ENCODE measurements at places on chromosomes 16 and 17.

GRCh38 chr17:61414141-61414935 is 14.7 kb downstream of the TBX2 start:
- DNase-seq = no peak

GRCh38 chr16:68907781-68908181 is 64.5 kb downstream of the TANGO6 start:
- DNase-seq = no peak

DNA sequence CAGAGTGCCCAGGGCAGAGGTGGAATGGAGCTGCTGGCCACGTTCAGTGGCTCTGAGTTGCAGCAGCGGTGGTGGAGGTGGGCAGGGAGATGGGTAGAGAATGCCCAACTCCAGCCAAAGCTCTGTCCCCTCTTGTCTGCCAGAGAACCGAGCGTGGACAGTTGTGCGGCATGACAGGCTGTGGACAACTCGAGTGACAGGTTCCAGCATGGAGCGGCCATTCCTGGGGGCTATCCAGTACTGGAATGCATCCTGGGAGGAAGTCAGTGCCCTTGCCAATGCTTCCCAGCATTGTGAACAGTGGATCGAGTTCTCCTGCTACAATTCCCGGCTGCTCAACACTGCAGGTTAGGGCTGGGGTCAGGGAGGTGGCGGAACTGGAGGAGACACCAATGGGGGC is 8.3 kb downstream of the CNTNAP1 start:
- DNase-seq = no peak

GRCh38 chr17:72501404-72502370 is 380.9 kb downstream of the SOX9 start:
- DNase-seq = no peak

DNA sequence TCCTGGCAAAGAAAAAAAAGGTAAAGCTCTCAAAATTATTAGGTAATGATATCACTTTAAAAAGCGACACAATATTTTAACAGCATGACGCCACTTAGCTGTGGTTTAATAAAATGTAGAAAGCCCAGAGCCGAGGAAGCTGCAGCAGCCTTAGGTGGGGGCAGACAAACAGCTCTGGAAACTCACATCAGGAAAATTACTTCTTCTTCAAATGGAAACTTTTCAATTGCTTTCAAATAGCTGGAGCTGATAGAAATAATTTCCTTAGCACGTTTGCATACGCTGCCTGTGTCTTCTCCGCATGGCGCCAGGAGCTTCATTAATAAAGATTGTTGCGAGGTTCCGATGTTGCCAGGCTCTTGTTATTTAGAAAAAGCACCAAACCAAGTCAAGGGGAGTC is 835.3 kb upstream of the EEF2KMT start:
- no peak for DNase-seq

DNA sequence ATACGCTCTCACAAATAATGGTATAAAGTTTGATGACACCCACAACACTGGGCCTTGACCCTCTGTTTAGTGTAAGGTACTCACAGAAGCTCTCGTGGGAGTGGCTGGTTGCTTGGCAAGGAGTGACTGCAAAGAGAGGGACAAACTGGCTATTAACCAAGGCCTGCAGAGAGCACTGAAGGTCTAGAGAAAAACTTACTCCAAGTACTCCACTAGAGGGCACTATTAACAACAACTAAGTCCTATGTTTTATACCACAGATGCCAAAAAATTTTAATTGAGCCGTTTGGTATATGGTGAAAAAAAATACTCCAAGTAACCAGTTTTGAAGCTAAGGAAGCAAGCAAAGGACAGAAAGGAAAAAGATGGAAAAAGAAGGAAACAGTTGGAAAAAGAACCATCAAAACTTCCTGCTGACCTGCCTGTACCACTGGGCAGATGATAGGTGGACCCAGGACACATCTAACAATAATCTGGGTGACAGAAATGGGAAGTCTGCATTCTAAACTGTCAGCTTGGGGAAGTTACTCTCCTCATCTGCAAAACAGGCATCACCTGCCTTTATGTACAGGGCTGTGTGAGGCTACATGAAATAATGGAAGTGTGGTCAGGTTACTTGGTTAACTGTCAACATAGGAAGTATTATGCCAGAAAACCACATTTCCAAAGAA is 23.2 kb downstream of the DYNC1LI2 start:
- DNase-seq = peak; percentile 81

- peak; percentile 80 for DNase-seq
Measured at GRCh38 chr16:89256651-89257254, 39.2 kb downstream of the ZNF778 start.

DNA sequence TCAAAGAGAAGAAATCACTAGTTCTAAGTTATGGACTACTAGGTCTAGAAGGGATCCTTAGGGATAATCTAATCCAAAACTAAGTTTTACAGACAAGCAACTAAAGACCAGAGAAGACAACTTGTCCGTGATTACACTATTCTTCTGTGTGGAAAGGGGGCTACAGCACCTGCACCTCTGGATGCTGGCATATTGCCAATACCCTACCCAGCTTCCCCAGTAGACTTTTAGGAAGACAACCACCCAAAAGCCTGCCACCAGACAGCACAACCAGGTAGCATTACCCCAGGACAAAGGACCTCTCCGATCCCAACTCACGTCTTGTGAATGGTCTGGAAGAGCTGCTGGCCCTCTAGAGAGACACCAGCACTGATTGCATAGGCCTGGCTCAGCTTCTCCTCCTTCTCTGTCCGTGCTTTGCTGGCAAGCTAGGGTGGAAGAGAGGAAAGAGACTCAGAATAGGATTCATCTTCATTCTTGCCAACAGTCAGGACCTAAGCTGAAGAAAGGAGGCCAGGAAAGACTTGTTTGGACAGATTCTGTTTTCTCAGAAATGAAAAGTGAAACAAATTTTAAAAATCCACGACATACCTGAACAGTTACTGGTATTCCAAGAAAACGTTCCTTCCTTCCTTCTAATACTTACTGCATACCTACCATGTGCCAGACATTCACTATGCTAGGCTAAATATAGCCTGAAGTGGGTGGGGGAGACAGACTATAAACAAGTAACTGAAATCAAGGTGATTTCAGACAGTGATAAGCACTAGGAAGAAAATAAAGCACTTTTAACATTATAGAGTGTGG is 25.3 kb upstream of the TMEM101 start:
- no peak for DNase-seq

GRCh38 chr17:74939534-74939933 is 3.8 kb downstream of the OTOP3 start:
- DNase-seq = no peak

GRCh38 chr17:9521062-9521461 is 54.6 kb downstream of the STX8 start:
- DNase-seq = no peak

- no peak for DNase-seq
Measured at GRCh38 chr17:67867591-67867990, 42.3 kb downstream of the BPTF start.

DNA sequence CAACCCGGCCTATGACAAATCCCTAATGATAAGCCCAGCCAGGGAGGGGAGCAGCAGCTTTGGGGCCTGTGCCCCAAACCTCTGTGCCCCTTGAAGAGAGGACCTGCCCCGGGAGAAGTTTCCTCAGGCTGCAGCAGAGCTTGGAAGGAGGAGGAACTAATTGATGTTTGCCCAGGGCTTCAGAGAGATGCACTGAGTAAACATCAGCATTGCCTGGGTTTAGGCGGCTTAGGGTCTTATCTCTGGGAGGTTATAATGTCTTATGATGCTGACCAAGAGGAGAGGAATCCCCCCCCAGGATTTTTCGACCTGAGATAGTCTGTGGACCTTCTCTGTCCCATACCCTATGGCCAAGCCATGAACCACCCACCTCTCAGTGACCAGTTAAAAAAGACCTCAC is 148.7 kb upstream of the SDK2 start:
- no peak for DNase-seq

GRCh38 chr17:16258901-16259300 is 41.9 kb downstream of the PIGL start:
- no peak for DNase-seq

GRCh38 chr16:85570735-85571562 is 42.2 kb upstream of the GSE1 start:
- no peak for DNase-seq

DNA sequence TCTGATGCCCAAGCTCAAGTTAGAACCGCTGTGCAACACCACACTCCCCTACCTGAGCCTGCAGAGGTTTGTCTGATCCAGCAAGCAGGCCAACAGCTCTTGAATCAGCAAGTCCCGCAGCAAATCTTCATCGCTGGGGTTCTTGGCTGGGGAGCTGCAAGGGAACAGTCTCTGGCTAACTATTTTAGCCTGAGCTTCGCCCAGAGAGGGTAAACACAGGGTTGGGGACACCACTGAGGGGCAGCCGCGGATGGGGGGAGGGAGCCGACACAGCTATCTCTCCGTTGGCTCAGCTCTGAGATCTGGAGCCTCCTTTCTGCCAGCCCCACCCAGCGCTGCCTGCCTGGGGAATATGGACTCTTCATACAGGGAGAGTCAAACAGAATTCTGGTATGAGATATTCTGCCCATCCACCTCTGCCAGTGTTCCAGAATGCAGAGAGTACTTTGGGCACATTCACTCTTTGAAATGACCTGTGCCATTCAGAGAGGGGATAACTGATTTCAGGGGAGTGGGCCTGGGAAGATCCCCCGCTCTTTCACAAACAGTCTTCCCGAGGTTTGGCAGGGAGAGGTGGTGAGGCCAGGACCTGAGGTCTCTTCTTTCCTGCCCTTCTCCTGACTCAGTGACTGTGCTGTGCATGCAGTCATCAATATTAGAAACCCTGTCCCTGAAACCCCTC is 7.4 kb downstream of the GIP start:
- DNase-seq = no peak

DNA sequence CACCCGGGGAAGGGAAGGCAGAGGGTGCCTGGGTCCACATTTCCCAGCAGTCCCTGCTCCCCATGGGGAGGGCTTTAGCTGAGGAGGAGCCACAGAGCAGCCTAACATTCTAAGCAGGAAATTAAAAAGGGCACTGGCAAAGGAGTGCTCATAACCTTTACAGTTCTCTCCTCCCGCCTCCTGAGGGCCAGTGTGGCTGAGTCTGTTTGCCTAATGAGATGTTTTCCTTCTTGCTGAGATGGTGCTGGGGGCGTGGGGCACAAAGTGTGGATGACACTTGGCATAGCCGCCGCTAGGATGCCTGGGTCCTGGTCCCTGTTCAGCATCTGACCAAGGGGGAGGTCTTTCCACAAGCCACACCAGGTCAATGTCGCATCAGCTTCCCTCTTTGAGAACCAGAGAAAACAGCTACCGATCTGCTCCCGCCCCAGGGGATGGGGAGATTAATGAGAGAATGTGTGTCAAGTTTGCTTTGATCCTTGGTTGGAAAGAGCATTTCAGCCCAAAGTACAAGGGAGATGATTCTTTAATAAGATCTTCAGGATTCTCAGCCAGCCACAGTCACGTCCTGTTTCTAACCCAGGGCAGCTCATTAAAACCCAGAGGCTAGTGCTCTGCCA is 5.8 kb downstream of the KIF18B start:
- DNase-seq = no peak

DNA sequence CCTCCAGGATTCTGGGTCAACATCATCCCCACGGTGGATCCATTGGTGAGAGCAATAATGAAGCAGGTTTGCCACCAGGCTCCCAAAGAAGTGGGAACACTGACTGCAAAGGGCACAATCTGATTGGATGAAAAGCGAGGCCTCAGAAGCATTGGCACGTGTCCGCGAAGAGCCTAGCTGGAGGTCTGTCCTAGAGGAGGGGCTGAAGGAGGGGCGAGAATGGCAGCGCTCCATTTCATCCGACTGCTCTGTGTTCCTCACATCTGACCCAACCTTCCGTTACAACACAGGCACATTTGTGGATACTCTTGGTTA is 79.9 kb downstream of the MRC2 start:
- DNase-seq = no peak

GRCh38 chr17:39716879-39717536 is 13.3 kb downstream of the MIEN1 start:
- no peak for DNase-seq

DNA sequence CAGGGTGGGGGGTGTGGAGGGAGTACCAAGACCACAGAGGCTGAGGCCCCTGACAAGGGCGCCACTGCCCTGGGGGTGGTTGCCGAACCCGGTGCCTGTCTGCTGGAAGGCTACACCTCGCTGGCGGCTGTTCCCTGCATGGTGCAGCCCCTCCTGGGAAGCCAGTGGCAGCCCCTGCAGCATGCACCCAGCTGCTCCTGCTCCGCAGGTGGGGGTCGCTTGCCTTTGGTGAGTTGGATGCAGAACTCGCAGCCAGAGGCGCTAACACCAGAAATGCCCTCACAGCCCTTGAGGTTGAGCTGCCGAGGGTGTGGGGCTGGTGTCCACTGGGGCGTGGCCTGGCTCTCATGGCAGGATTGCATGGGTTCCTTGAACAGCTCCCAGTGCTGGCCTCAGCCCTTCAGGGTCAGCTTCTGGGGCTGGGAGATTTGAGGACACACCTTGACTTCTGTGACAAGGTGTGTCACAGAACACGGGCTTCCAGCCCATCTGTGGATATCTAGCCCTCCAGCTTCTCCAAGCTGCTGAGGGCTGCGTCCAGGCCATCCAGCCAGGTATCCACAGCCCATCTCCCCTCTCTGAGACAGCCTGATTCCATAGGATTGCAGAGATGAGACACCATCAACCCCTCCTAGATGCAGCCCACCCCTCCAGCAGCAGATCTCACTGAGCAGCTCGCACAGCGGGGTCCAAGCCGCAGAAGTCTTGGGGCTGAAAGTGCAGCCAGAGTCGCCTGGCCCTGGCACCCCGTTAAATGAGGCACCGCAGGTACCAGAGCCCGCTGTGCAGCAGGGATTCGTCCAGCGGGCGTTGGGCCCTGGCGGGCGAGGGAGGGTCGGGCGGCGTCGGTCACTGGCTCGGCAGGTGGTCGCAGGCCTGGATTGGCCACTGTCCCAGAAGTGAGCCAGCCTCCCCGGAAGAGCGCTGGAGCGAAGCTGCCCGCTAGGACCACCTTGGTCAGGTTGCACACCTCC is 586.3 kb downstream of the KCNJ18 start:
- no peak for DNase-seq

- DNase-seq = no peak
Measured at GRCh38 chr17:79786930-79787643, 9.1 kb downstream of the CBX2 start.

- DNase-seq = no peak
Measured at GRCh38 chr16:50712560-50712898, 19.1 kb downstream of the NOD2 start.

DNA sequence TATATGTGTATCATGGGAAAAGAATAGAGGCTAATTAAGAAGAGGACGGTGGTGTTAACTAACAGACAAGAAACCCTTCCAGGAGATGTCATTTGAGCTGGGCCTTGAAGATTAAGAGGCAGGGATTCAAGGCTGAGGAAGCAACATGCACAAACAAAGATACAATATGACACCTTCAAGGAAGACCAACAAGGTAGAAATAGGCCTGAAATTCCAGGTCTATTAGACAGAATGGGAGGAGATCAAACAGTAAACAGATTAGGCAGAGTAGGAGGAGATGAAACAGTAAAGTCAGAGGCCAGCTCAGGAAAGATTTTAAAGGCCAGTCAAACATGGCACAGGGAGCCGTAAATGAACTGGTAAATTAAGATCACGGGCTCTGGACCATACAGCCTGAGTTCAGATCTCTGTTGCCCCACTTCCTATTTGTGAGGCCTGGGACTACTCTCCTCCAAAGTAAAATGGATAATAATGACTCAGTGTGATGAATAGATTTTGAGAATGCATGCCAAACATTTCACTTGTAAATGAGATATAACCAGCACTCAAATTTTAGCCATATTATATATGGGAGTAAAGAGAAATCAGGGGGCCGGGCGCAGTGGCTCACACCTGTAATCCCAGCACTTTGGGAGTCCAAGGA is 38.9 kb downstream of the USP31 start:
- DNase-seq = no peak

- DNase-seq = no peak
Measured at GRCh38 chr16:86783636-86784626, 205.6 kb downstream of the FOXL1 start.
